ENCODE measurements at places on chromosomes 12 and 14.
A peak's percentile ranks its signal among the peaks of the same experiment; 100 is the strongest.

DNA sequence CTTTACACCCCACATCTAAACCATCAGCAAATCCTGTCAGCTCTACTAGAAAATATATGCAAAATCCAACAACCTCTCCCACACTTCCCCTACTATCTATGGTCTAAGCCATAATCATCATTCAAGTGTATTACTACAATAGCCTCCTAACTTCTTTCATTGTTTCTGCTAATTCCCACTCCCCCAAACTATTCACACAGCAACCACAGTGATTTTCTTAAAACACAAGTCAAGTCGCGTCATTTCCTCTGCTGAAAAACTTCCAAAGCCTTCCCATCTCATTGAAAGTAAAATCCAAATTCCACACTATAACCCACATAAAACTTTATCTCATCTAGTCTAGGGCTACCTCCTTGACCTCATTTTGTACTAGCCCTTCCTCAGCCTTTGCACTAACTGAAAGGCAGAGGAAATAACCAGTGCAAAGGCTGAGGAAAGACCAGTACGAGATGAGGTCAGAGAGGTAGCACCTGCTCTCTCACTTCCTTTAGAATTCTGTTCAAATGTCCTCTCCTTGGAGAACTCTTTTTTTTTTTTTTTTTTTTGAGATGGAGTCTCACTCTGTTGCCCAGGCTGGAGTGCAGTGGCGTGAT is 65.5 kb upstream of the MDM1 start:
- DNase-seq, result no peak

DNA sequence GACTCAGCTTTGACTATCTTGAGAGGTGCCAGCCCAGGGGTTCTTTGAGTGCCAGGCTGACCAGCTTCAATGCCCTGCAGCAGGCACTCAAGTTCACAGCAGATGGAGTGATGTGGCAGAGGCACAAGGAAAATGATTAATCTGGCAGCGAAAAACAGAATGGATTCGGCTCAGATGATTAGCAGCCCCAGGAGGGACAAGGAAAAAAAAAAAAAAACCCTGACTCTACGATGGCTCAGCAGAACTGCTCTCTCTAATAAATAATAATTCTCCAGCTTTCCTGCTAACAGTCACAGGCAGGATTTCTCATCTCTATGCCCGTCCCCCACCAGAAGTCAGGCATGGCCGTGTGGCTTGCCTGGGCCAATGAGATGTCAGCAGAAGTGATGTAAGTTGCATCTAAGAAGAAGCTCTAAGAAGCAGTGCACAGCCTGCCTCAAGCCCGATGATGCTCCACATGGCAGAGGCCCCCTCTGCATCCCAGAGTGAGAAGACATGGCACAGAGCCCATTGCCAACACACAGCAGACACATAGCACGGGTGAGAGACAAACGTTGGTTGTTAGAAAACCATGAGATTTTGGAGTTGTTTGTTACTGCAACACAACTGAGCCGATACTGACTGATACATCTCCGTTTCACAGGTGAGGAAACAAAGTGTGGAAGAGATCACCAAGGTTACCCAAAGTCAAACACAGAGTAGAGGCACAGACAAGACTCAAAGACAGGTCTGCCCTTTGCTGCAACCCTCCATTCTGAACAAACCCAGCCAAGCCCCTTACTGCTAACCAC is 111.0 kb downstream of the SCARB1 start:
- DNase-seq, result no peak

DNA sequence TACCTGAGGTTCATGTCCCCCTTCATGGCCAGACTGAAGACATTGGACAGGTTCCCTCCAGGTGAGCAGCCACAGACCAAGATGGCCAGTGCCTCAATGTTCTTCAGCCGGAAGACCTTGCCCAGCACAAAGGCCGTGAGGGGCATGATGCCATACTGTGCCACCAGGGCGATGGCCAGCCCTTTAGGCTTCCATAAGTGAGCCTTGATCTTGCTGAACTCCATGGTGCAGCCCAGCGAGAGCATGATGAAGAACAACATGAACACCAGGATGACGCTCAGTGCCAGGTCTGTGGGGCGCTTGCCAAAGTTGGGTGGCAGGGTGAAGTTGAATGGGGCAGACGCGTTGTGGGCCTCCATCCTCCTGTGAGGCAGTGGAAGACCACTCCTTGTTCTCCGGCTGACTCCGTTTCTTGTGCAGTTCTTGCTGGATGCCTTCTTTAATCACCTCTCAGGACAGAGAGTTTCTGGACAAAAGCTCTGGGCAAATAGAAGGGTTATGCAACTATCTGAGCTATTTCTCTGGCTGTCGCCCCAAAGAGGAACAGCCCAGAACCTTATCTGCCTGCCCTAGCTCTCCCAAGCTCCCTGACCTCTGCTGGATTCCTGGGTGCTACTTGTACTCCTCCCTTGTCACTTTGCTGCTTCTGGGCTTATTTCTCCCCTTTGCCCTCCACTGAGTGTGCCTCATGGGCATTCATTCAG is at the start of gene SLC10A1:
SLC10A1 (minus strand) TSS at position 445 of the 704 bp plus-strand sequence; CDS start at position 359, 86 bp downstream.
- DNase-seq, result no peak

DNA sequence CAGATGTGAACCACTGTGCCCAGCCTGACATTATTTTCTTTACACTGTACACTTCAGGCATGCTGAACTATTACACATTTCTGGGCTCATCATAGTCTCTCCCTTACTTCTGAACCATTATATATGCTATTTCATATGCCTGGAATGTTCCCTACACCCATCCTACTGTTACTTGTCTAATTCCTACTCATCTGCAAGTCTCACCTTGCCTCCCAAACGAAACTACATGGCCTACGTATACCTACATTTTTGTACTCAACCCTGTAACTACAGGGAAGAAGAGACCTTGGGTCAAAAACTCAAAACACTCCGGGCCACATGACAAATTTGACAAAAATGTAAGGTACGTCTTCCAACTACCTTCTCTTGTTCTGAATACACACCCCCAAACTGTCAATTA is 9.5 kb upstream of the EEA1 start:
- DNase-seq, result no peak

DNA sequence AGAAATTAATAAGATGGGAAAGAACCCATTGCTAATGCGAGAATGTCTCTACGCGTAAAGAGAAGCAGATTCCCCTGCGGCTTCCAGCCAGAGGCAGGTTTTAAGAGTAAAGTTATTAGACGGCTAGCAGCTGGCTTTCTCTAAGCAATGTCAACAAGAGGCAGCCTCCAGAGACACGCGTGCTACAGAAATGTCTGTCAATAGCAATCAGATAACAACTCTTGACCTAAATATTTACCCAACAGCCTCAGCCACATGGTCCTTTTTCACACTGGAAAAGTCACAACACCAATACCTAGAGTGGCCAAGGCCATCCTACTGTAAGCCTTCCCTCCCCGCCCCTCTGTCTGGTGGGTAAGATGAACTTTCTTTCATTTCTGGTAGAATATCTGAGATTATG is 146.0 kb upstream of the SFSWAP start:
- peak; percentile 42 for DNase-seq

- no peak for DNase-seq
Measured at GRCh38 chr12:105358789-105359188, 28.3 kb downstream of the C12orf75 start.

DNA sequence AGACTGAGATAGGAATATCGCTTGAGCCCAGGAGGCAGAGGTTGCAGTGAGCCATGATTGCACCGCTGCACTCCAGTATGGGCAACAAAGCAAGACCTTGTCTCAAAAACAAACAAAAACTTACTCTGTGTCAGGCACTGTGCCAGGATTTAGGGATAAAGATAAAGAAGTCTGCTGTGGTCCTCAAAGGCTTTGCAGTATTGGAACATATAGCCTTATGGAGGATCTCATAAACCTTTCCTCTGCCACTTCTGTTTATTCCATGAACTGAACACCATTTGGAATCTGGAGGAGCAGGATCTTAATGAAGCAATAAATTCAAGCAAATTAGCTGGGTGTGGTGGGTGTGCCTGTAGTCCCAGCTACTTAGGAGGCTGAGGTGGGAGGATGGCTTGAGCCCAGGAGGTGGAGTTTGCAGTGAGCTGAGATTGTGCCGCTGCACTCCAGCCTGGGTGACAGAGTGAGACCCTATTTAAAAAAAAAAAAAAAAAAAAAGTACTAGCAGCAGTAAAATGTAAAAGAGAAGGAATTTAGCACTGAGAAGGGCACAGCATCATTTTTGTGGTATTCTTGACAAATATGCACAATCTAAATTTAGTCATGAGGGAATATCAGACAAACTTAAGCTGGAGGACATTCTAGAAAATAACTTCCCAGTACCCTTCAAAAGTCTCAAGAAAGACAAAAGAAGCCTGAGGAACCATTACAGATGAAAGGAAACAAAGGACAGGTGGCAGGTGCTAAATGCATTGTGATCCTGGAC is 27.1 kb downstream of the BMAL2 start:
- no peak for DNase-seq

GRCh38 chr14:102692334-102692733 is 84.9 kb upstream of the TRAF3 start:
- DNase-seq, result no peak

GRCh38 chr14:31000629-31001338 is 24.7 kb upstream of the AP4S1 start:
- DNase-seq, result no peak

GRCh38 chr12:91023326-91024004 is 18.7 kb upstream of the EPYC start:
- no peak for DNase-seq

DNA sequence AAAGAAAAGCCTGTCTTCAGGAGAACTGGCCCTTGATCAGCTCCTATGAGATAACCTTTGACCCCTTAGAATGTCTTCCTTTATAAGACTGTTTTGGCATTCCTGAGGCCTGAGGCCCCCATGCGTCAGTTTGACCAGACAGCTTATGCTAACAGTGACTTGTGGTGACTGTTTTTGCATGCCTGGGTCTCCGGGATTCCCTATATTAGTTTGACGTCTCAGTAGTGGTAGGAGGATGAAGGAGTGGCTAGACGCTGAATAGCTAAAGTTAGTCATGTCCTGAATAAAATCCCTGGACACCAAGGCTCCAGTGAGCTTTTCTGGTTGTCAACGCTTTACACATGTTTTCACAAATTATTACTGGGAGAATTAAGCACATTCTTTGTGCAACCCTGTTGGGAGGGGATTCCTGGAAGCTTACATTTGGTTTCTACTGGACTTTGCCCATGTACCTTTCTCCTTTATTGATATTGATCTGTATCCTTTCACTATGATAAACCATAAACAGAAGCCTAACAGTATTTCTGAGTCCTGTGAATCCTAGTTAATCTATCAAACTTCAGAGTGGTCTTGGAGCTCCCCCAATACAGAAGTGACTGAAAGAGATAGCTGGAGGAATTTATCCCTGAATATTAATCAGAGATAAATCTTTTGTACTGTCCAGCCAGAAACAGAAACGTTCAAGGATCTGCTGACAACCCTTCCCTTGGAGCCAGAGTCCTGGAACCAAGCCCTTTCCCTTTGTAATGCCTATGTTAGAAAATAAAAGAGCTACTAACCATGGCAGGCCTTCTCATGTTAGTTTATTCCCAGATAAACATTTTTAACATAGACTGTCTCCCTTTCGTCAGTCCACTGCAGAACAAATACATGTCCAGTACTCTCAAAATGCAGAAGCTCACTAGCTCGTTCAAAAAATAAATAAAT is 479.2 kb downstream of the RPS29 start:
- no peak for DNase-seq

DNA sequence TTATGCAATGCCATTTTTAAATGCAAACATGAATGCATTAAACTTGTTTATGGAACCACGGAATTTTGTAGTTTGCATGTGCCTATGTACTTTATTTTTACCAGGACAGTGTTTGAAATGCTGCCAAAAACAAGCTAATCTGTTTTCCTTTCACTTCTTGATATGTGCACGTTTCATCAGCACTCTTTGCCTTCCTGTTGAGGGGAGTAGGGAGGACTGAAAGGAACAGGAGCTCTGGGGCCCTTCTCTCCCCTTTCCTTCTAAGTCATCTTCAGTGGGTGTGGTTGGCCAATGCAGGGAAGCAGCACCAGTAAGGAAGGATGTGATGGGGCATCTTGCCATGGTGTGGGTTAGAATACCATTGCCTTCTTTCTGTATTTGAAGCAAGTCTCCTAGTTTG is 12.1 kb upstream of the PPP4R4 start:
- no peak for DNase-seq

- no peak for DNase-seq
Measured at GRCh38 chr14:75016815-75017214, 14.1 kb downstream of the EIF2B2 start.

- no peak for DNase-seq
Measured at GRCh38 chr12:43392116-43392515, 159.9 kb downstream of the ADAMTS20 start.

GRCh38 chr12:79615596-79616560 is 74.9 kb downstream of the PAWR start:
- no peak for DNase-seq

- no peak for DNase-seq
Measured at GRCh38 chr14:92500491-92500941, 13.1 kb upstream of the RIN3 start.

DNA sequence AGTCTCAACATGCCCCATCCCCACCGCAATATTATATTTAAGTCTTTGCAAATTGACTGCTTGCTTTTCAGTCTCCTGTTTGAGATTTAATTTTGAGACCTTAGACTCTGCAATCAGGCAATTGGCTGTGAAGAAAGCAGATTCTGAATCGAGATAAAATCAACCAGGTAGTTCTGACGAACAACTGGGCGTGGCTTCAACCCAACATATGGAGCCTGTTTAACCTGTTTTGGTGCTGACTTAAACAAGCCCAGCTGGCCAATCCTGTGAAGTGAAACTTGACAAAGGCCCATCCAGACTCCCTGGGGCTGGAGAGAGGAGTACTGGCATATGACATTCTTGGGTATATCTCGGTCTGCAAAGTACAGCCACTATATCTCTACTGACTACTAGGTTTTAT is 9.8 kb upstream of the CIPC start:
- no peak for DNase-seq

- DNase-seq, result no peak
Measured at GRCh38 chr14:55802986-55803872, 223.2 kb downstream of the KTN1 start.

DNA sequence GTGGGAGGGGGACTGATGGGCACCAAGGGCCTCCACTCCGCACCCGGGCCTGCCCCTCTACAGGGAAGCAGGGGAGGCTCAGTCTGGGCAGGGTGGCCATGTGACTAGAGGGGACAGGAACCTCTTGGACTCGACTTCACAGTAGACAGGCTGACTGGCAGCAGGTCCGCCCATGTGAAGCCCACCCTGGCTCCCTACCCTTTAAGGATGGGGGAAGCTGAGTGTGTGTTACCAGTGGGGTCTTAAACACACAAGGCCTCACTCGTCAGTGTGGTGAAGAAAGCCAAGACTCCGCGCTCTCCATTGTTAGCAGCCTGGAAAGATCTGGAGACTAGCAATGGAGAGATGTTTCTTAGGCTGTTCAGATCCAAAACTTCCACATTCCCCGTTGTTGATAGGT is 52.4 kb downstream of the ANAPC7 start:
- DNase-seq, result no peak

GRCh38 chr12:93154096-93154728 is 223.5 kb upstream of the NUDT4 start:
- no peak for DNase-seq
